ENCODE measurements at places on chromosomes 1 and 21.

GRCh38 chr21:30613836-30614235, at the start of gene KRTAP6-1:
KRTAP6-1 (minus strand) TSS chr21:30613930; CDS start chr21:30613904, 26 bp downstream.
- DNase-seq = no peak

- no peak for DNase-seq
Measured at GRCh38 chr1:3285106-3285740, 169.2 kb upstream of the ARHGEF16 start.

DNA sequence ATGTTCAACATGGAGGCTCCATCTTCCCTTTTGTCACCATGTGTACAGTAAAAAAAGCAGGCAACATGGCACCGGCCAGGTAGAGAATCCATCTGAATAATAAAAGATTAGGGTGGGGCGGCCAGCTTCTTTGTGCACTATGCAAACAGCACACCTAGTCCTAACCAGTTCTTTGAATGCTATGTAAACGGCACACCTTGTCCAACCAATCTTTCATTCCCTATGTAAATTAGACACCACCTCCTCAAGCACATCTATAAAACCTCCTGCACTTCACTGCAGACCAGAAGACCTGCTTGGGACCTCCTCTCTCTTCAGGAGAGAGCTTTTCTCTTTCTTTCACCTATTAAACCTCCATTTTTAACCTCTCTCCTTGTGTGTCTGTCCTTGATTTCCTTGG, 28.2 kb downstream of the TFB2M start:
- no peak for DNase-seq

DNA sequence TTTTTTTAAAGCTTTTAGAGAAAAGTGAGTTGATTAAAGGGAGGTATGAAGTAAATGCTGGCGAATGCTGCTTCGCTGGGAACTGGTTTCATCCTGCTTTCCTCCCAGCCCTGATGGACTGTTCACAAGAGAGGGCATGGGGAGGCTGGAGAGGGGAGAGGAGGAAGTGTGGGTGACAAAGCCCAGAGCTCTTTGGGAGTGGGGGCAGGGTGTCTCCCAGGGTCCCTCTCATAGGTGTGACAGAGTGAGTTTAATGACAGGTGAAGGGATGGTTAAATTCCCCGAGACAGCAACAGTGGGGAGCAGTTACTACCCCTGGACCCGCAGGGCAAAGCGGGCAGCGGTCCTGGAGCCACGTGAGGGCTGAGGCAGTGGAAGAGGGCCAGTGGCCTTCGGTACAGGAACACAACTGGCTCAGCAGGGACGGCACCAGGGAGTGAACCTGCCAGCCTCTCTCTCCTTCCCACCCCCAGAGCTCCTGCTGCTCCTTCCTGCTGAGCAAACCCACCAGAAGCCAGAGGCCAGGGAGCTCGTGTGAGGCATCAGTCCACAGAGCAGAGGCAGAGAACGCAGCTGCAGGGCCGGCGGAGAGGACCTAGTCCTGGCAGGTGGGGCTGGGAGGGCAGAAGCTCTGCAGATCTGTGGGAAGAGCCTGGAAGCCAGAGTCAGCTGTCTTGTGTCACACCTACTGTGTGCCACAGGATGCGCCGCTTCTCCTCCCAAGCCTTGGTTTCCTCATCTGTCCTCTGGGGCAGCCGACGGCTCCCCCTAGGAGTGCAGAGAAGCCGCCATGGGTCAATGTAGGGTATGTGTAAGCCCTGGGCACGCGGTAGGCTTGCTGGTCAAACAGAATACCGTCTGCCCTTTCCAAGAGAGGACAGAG, 20.9 kb upstream of the LRP8 start:
- no peak for DNase-seq

DNA sequence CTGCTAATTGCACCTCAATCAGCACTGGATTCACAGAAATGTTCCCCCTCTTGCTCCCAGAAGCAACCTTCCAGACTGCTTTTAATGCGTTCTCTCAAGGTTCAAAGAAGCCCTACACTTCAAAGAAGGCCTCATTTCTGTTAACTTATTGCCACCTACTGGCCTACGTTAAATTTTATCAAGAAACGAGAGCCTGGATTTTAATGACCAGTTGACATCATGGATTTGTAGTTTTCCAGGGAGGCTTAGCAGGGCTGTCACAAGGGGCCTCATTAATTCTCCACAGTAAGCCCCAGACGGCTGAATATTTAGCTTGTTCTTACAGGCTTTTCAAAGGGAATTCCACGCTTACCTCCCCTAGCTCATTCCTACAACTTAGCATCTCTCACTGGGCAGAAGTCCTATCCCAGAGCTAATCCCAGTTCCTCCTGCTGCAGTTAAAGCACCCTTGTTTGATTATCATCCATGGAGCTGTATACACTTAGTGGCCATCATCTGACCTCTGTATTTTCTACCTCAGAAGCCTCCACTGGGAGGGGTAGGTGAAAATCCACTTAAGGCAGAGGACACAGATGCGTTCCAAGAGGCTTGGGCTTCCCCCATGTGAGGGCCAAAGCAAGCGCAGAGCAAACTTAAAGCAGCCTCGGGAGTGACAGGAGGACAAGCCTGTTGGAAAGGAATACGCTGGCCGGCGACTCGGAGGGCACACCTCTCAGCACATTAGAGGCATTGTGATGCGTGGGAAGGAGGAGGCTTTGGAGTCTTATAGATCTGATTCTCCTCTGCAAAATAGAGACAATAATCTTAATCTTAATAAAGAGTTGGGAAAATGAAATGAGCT, 32.2 kb upstream of the CYP4X1 start:
- DNase-seq = peak; percentile 14

- DNase-seq = no peak
Measured at GRCh38 chr1:29801561-29801973, 565.2 kb downstream of the PTPRU start.

DNA sequence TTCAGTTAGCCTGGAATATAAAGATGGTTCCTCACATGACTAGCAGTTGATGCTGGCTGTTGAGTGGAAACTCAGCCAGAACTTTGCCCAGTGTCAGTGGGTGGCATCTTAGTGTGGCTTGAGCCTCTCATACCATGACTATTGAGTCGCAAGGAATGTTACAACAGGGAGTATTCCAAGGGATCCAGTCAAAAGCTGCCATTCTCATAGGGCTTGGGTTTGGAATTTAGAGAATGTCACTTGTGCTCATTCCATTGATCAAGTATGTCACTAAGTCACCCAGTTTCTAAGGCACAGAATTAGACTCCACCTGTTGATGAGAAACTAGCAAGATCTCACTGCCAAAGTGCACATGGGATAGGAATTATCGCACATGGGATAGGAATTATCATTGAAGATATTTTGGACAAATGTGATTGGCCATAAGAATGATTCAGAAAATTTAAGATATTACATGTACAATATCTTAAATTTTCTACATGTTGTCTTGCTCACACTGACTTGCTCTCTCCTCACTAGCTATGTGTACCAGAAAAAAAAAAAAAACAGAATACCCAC, 1290.7 kb upstream of the ADGRL2 start:
- no peak for DNase-seq

DNA sequence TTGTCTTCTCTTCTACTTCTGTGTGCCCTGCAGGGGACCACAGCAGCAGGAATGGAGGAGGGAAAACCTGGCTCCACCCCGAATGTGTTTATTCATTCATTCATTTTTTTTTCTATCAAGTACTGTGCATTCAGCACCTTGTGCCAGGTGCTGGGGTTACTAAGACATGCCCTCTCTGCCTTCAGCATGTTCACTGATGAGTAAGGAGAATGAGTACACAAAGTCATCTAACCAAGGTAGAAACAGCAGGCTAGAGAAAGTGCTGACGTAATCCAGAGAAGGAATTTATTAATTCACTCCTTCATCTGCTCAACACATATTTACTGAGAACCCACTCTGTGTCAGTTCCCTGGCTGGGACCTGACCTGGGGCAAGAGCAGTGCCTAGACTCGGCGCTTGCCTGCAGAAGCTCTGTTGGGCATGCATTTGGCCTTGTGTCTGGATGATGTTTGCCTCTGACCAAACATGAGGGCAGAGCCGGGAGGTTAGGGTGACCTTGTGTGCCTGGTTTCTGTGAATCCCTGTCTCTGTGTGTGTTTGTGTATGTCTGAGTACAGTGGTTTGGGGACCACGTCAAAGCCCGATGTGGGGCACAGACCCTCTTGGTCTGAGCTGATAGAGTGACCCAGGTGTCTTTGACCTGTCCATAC, 3.3 kb upstream of the MYOG start:
- no peak for DNase-seq

DNA sequence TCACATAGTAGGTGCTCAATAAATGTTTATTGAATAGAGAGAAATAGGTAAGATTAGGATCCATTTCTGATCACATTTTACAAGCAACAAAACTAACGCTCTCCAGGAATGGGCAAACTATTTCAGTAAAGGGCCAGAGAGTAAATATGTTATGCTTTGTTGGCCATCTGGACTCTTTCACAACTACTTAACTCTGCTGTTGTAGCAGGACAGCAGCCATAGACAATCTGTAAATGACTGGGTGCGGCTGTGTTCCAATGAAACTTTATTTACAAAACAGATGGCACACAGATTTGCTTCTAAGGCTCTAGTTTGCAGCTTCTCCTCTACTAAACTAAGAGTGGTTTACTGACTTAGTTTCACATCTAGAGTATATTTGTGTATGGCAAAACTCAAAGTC, 83.0 kb upstream of the BACH1 start:
- DNase-seq = no peak

DNA sequence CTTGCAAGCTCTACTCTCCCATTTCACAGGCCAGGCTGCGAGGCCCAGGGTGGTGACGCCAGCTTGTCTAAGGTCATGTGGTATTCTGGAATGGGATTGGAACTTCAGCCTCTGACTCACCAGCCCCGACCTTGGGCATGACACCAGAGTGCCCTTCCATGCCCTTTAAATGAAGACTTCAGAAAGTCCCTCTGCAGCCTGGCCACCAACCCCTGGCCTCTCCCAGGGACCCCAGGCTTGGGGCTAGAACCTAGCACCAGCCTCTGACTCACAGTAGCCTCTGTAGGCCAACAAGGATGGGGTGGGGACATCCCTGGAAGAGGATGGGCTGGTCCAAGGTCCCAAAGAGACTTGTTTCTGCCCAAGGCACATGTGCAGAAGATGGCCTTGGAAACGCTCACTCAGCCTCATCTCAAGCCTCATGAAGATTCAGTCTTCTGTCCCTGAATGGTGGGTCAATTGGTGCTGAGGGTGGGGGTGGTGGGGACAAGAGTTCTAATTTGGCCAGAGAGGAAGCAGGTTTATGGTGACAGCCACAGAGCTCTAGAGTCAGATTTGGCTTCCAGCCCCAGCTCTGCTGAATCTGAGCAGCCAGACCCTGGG, 36.1 kb upstream of the RUNX3 start:
- no peak for DNase-seq

DNA sequence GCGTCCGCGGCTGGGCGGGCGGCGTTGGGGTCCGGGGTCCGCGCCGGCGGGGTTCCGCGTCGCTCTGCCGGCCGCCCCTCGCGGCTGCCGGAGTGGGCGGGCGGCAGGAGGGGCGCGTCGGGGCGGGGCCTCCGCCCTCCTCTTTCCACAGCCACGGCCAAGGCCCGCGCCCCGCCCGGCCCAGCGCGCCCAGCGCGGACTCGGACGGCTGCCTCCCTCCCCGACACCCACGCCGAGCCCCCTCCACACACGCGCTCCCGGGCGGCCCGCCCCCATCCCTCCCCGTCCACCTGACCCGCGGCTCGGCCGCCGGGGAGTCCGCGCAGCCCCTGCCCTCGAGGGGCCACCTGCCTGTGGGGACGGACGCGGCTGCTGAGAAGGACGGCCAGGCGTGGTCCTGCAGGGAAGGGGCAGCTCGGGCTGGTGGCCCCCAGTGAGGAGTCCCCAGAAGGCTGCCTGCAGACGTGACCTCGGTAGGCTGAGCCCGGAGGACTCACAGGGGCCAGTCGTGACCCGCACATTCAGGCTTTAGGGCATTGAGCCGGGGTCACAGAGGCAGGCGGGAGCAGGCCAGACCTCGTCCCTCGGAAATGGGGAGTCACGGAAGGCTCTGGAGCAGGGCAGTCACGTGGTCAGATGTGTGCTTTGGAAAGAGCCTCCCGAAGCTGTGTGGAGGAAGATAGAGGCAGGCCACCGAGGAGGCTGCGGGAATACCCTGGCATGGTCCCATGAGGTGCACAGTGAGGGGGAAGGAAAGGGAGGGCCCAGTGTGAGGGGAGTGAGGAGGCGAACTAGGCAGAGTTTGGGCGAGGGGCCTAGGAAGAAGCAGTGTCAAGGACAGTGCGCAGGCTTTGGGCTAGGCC, at the start of gene COL8A2:
Gene COL8A2, minus strand, starts transcription at position 94 of the 863 bp plus-strand sequence. CDS start 24,980 bp downstream, outside the sequence.
- DNase-seq = no peak

DNA sequence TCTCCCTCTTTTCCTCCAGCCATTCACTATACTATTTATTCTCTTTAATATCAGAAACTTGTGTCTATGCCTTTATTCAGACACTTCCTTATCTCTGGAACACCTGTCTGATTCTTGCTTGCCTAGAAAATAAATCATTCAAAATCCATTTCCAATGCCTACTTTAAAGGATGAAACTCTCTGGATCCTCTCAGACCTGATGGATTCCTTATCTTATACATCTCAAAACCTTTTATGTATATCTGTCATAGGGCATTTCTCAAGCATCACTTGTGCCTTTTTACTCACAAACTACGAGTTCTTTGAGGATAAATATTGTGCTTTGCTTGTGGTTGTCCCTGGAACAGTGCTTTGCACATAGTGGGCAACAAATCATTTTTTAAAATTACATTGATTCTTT, 3.8 kb upstream of the ATP6V1G3 start:
- no peak for DNase-seq

GRCh38 chr1:66464802-66465201, 69.2 kb upstream of the SGIP1 start:
- DNase-seq = no peak

DNA sequence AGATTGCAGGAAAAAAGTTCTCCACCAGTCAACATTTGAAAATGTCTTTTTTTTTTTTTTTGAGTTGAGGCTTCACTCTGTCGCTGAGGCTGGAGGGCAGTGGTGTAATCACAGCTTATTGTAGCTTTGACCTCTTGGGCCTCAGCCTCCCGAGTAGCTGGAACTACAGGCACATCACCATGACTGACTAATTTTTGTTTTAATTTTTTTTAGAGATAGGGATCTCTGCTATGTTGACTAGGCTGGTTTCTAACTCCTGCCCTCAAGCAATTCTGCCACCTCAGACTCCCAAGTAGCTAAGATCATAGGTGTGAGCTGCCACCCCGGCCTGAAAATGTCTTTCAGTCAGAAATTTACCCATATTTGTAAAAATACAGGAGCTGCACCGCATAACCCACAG, 30.6 kb upstream of the USP24 start:
- no peak for DNase-seq

DNA sequence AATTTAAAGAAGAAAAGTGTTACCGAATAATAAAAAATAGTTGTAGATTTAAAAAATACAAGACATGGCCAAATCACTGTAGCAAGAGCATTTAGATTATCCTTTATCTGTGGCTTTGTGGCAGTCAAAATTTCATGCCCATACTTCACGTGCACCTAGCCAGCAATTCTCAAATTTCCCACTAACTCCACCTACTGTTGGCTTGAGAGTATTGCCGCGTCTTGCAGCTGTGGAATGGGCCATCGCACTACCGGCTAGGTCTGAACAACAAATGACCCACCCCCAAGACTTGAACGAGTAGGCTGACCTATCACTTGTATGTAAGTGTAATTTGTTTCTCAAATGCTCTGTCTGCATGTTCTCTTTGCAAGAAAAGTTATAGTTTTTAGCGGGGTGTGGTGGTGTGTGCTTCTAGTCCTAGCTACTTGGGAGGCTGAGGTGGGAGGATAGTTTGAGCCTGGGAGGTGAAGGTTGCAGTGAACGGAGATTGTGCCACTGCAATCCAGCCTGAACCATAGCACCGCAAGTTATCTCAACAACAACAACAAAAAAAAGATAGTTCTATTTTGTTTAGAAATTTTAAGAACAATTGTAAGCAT, 4.1 kb downstream of the KRTAP13-4 start:
- no peak for DNase-seq

GRCh38 chr1:50841791-50842387, 118.2 kb downstream of the FAF1 start:
- no peak for DNase-seq

All from left renal pelvis (tissue), 4 donors.